ENCODE measurements at places on chromosomes 16 and 17.

GRCh38 chr17:21390294-21390693 is 14.1 kb downstream of the KCNJ12 start:
- DNase-seq = no peak

DNA sequence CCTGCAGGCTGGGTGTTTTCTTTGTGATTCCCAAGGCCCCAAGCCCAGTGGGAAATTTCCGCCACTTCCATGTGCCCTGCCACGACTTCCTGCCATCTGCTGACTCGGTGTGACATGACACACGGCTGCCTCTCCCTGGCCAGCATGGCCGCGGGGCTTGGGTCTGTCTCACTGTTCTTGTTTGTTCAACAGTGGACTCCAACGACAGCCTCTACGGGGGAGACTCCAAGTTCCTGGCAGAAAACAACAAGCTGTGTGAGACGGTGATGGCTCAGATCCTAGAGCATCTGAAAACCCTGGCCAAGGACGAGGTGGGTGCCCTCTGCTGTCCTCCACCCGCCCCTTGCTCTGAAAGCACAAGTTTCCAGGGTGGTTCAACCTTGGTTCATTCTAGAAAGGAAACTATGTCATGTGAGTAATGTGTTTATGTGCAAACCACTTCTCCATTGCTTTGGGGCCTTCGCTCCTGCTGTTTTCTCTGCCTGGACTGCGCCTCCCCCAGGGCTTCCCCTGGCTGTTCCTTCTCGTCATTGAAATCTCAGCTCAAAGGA is 26.8 kb downstream of the KNOP1 start:
- DNase-seq = no peak

DNA sequence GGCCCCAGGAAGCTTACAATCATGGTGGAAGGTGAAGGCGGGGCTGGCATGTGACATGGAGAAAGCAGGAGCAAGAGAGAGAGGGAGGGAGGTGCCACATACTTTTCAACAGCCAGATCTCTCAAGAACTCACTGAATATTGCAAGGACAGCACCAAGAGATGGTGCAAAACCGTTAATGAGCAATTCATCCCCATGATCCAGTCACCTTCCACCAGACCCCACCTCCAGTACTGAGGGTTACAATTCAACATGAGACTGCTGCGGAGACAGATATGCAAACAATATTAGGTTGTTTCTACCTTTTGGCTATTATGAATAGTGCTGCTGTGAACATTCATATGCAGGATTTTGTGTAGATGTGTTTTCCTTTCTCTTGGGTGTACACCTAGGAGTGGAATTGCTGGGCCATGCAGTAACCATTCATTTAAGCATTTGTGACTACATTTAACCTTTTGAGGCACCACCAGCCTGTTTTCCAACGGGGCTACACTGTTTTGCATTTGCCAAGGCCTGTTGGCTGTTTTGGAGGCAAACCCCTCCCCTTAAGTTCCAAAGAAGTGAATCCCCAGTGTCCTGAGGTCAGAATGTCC is 28.8 kb downstream of the PLCG2 start:
- no peak for DNase-seq

DNA sequence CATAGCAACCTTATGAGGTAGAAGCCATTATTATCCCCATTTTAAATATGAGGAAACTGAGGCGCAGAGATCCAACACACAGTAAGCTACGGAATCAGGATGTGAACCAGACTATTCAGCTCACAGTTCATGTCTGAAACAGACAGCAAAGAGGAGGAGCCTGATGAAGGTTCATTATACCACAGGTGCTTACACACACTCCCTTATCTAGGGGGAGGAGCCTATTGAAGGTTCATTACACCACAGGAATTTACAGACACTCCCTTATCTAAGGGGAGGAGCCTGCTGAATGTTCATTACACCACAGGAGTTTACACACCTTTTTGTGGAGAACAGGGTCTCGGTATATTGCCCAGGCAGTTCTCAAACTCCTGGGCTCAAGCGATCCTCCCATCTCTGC is 21.9 kb downstream of the C16orf95 start:
- DNase-seq = no peak

DNA sequence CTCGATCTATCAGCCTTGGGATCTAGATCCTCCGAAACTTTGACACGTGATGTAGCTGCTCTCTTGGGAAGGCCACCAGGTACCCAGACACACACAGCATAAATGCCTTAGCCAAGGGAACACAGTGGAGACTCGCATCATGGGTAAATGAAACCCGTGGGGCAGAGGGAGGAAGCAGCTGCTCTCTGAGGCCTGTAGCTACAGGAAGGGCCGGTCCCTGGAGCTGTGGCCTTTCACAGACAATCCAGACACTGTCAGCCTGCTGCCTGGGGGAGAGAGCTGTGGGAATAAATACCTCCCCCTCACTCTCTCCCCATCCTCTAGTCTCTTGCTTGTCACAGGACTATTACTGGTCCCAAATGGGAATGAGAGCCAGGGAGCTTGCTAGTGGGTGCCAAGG is 351.2 kb downstream of the UTP18 start:
- DNase-seq = no peak

GRCh38 chr16:88956546-88957432 is 20.2 kb downstream of the CBFA2T3 start:
- DNase-seq = no peak

DNA sequence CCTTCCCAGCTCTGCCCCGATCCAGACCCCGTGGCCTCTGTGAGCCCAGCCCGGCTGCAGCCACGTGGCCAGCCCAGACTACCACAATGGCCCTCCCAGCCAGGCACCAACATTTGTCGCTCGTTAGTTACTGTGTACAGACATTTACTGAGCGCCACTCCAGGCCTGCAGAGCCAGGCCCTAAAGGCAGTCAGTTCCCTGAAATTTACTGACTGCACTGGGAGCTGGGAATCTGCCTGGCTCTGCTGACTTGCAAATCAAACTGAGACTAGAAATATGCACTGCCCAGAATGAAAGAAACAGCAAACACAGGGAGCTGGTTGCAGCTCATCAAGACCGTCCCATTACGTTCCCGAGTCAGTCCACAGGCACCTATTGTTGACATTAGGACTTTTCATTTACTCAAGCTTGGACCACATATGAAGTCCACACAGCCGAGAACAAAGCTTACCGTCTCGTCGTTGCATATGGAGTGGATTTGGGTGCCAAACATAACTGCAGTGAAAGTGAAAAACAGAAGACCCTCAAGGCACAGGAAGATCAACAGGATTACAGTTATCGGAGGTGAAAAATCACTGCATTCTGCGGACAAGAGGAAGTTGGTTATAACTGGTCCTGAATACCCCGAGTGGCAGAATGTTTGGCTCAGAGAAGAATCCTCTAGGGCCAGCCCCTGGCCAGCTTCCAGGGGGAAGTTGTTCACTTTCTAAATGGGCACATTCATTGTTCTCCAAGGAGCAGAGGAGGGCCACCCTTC is 34.5 kb downstream of the ZDHHC7 start:
- DNase-seq = no peak

GRCh38 chr17:51848451-51848850 is 310.1 kb downstream of the CA10 start:
- DNase-seq = no peak

- no peak for DNase-seq
These were observed 49.0 kb downstream of the CHD9 start for GRCh38 chr16:53103811-53104210.

- peak; percentile 73 for DNase-seq
These were observed 70.1 kb upstream of the CREBBP start for GRCh38 chr16:3950343-3951193.

DNA sequence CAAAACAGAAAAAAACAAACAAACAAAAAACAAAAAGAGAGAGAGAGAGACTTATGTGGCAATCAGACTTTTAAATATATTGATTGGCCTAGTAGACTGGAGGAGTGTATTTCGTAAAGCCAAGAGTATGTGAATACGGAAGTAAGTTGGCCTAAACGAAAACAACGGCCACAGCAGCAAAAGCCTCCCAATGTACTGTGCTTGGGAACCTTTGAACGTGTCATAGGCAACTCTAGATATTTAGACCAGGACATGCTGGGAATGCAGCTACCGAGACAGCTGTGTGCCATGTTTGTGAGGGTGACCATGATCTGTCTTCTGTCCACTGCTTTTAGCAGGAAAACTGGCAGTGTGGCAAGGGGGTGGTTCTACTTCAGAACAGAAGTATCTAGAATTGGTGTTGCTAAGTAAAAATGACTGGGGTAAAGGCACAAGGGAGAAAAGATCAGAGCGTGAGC is 7.4 kb downstream of the MAF start:
- no peak for DNase-seq

- DNase-seq = no peak
These were observed 155.5 kb upstream of the ZKSCAN2 start for GRCh38 chr16:25413133-25413532.

GRCh38 chr16:61435346-61435745 is 600.9 kb downstream of the CDH8 start:
- DNase-seq = no peak

DNA sequence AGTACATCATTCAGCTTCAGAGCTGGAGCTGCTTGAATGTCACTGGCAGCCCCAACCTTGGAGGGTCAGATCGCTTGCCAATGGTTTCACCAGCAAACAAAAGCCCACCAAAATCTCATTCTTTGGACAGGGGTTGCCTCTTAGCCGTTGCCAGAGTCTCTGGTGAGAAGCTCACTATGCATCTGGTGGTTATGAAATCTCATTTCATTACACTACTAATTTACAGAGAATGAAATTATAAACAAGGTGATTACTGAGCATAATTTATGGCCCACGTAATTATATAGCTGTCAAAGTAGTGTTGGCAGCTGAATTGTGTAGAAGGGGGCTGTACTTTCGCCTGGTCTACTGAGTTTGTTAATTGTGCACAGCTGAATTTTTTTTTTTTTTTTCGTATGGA is 688.9 kb upstream of the KIF2B start:
- DNase-seq = no peak

DNA sequence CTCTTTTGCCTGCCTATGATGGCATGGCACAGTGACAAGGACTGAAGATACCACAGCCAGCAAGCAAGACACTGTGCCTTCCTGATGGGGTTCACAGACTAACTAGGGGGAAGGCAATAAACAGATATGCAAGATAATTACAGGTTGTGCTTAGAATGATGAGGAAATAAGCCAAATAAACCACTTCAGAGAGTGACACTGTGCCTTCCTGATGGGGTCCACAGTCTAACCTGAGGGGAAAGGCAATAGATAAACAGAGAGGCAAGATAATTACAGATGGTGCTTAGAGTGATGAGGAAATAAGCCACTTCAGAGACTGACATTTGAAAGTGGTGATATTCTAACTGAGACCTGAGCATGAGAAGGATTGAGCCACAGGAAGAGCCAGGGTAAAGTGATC is 84.2 kb downstream of the HS3ST2 start:
- no peak for DNase-seq

DNA sequence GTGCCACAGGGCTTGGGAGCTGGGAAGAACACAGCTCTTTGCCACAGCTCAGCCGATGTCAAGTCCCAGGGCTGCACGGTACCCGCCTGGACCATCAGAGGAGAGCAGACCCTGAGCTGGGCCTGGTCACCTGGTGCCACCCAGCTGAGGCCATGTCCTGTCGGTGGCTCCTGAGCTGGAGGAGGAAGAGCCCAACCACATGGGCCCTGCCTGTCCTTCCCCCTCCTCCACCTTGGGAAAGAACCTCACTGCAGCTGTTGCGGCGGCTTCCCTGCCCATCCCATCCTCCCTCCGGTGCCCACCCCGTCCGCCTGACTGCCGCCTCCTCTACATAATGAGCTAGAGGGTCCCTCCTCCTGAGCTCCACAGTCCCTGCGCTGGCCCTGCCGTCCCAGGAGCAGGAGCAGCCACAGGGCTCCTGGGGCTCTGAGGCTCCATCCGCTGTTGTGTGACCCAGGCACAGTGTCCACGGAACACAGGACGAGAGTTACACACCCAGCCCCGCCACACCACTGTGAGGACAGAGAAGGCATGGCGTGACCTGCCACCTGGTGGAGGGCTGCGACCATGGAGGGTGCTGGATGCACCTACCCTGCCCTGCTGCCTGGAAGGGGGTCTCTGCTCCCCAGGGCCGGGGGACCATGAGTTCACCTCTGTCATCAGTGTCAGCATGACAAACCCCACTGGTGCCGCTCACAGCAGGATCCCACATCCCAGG is 21.4 kb upstream of the CHMP6 start:
- DNase-seq = no peak

- no peak for DNase-seq
These were observed 144.1 kb downstream of the SPECC1 start for GRCh38 chr17:20153231-20153630.

- no peak for DNase-seq
These were observed 6.0 kb upstream of the RBFOX3 start for GRCh38 chr17:79616801-79617200.

GRCh38 chr16:2008009-2008526 is 1.6 kb downstream of the ZNF598 start:
- no peak for DNase-seq

- DNase-seq = no peak
These were observed 796 bp downstream of the NPB start for GRCh38 chr17:81902653-81903414.

- no peak for DNase-seq
These were observed 90.2 kb downstream of the CDH8 start for GRCh38 chr16:61946019-61946418.

DNA sequence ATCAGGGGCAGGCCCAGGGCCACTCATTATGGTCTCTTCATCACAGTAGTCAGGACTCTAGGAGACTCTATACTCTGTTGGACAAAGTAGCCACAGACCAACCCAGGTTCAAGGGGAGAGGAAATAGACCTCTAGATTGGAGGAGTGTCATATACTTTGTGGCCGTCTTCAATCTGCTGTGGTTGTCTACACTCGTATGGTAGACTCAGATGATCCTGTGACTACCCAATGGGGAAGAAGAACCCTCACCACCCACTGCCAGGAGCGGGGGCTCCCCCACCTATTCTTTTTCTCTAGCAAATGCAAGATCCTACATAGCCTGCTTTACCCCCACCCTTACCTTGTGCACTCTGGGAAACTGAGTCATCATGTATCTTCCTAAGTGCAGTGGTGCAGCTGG is 80.5 kb downstream of the KSR1 start:
- no peak for DNase-seq

GRCh38 chr17:38572669-38573365 is 32.9 kb downstream of the SRCIN1 start:
- no peak for DNase-seq

GRCh38 chr17:47803201-47803600 is 18.4 kb downstream of the OSBPL7 start:
- no peak for DNase-seq

All from NCI-H446 treated with DMSO at 0.1 percent for 48 hours (cell line).